ENCODE measurements at places on chromosomes 4 and X.

DNA sequence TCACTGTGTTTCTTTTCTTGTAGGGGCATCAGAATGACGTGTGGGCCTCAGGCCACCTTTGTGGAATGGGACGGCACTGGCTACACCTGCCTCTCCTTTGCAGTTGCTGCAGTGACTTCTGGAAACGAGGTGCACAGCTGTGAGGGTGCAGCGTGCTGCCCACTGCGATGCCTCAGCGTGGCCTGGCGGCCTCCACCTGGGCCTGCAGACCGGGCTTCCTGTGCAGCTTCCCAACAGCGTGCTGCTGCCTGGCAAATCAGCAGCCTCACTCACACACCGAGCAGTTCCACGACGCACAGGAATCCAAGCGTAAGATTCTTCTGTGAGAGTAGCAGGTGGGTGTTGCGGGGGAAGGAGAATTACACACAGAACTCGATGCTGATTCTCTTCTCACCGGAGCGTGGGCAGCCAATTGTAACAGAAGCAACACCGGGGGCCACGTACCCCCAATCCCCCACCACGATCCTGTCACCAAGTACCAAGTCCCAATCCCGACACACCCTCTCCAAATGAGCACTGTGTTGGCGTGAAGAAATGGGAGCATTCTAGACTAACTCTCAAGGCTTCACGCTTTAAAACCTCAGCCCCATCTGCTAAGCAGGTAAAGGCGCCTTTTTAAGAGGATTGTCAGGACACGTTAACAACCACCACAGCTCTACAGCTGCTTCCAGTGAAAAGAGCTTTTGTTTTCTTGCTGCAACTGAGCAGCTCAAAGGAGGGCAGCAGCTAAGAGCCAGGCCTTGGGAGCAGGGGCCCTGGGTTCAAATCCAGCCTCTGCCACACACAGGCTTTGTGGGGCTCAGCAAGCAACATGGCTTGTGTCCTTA lies 16.9 kb downstream of the WDR1 start:
- no peak for DNase-seq

GRCh38 chr4:8336412-8337075 lies 67.0 kb downstream of the HTRA3 start:
- DNase-seq, result no peak

DNA sequence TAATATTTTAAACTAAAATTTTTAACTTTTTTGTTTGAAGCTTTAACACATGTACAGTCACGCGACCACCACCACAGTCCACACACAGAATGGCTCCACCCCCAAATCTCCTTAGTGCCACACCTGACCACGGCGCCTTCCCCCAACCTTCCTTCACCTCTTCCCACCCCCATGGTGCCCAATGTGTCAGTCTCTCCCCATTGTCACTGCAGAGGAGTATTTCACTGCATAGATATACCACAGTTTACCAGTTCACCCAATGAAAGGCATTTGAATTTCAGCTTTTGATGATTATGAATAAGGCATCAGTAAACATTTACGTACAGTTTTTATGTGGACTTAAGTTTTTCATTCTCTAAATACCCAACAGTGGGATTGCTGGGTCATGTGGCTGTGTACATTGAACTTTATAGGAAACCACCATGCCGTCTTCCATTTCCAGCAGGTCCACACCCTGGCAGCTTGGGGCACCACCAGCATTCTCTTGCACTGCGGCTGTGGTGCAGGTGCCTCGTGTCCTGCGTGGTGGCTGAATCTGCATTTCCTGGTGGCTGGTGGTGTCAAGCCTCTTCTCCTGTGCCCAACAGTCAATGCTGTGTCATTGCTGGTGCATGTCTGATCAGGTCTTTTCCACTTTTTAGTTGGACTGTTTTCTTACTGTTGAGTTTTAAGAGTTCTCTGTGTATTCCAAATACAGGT lies 49.0 kb downstream of the CPLX1 start:
- DNase-seq, result no peak

- no peak for DNase-seq
Observed at GRCh38 chr4:7434766-7435150, at the start of gene PSAPL1. Gene PSAPL1 (minus strand): TSS chr4:7434930. CDS start chr4:7434879, 51 bp downstream.

GRCh38 chr4:167642250-167642649 lies 408.0 kb upstream of the SPOCK3 start:
- DNase-seq, result no peak

GRCh38 chrX:13131396-13132137 lies 87.1 kb upstream of the FAM9C start:
- DNase-seq, result no peak

DNA sequence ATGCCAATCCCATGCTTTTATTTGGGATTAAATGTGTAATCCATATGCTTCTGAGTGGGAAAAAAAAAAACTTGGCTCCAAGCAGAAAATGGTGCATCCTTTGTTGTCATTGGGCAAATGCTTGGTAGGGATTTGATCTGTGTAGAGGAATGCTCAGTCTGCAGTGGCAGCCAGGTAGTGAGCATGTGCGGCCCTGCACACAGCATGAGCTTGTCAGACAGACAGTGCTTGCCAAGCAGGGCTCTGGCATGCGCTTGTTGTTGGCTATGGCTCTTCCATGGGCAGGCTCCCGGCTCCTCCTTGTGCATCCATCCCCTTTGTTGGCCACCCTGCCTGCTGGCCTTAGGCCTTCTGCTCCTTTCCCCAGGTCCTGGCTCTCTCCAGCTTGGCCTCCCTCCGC lies 130.3 kb downstream of the GPR143 start:
- DNase-seq, result peak; percentile 66

DNA sequence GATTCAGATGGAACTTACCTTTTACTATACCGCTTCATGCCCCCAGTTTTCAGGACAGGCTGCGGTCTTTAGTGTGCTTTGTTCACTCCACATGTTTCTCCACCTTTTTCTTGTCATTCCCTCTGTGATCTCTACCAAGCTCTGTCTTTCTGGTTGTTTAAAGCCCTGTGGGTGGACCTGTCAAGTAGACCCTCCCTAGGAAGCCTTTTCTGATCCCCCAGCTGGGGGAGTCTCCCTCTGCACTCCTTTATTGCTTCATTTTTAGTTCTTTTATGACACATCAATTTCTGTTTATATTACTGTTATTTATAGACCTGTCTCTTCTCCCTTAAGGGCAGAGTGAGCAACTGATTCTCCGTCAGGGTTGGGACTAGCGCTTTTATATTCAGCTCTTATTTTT lies 150.2 kb downstream of the C4orf33 start:
- DNase-seq, result no peak

- no peak for DNase-seq
Observed at GRCh38 chr4:125191232-125191631, 123.5 kb upstream of the FAT4 start.

GRCh38 chr4:94084155-94084554 lies 123.5 kb upstream of the SMARCAD1 start:
- DNase-seq, result no peak

GRCh38 chrX:98380106-98380505 lies 1496.4 kb downstream of the RPA4 start:
- DNase-seq, result no peak

DNA sequence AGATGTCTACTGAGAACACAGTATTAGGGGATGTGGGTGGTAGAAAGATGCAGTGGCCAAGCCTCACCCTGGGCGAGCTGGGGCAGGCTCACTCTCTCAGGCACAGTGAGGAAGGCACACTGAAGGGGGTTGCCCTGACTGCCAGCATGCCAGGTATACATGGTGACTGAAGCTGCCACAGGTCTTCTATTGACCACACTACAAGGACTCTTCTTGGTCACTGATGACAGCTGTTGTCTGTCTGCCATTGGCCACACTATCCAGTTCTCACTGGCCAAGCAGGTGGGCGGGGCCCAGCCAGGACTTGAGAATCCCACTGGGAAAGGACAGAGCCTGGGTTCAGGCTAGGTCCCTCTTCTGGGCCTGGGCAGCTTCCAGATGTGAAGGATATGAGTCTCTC lies 39.7 kb upstream of the TBC1D14 start:
- DNase-seq, result no peak

GRCh38 chr4:125515016-125515415 lies 200.3 kb downstream of the FAT4 start:
- no peak for DNase-seq
